ENCODE measurements at places on chromosomes 2 and 18. TPM values are rescaled to one million over a fixed set of nuclear protein-coding genes. Genes with fewer than 3 reads are reported as not detected.

PAX8 gene
- total RNA-seq: not detected

GAD1 gene
- 78.2 TPM for total RNA-seq

VIT gene
- not detected for total RNA-seq

ELP2 gene
- 79.2 TPM for total RNA-seq

OTOS gene
- not detected for total RNA-seq

ZNF407 gene
- 17.2 TPM for total RNA-seq

PARD6G gene
- 7.1 TPM for total RNA-seq

NEU4 gene
- total RNA-seq: 1.5 TPM

COL4A4 gene
- 0.74 TPM for total RNA-seq

STARD6 gene
- total RNA-seq: not detected

SYT4 gene
- total RNA-seq: 535 TPM

TAF4B gene
- 1.5 TPM for total RNA-seq

DNAH6 gene
- total RNA-seq: 3.4 TPM

INHBB gene
- 4.9 TPM for total RNA-seq

ROCK1 gene
- 36.9 TPM for total RNA-seq

VWC2L gene
- 3.2 TPM for total RNA-seq

DNAJC27 gene
- total RNA-seq: 8.9 TPM

TDRD15 gene
- not detected for total RNA-seq

RNU2-63P gene
- not detected for total RNA-seq

ITGAV gene
- 48.2 TPM for total RNA-seq

HRH4 gene
- not detected for total RNA-seq

TCF7L1 gene
- total RNA-seq: 0.98 TPM

RIT2 gene
- 16.0 TPM for total RNA-seq

CAPN14 gene
- total RNA-seq: 0.98 TPM

SUMO1 gene
- 105 TPM for total RNA-seq

SDC1 gene
- total RNA-seq: 4.9 TPM

ZC3H6 gene
- 24.8 TPM for total RNA-seq

XIRP2 gene
- total RNA-seq: 0.49 TPM

NAPG gene
- 45.5 TPM for total RNA-seq

ZSWIM2 gene
- total RNA-seq: 0.49 TPM

IL18R1 gene
- total RNA-seq: not detected

USP37 gene
- 32.5 TPM for total RNA-seq

SOCS6 gene
- 28.0 TPM for total RNA-seq

CABLES1 gene
- total RNA-seq: 3.2 TPM

CDK15 gene
- under 0.01 TPM for total RNA-seq

XDH gene
- not detected for total RNA-seq

CXCR4 gene
- 32.9 TPM for total RNA-seq

TEKT4 gene
- not detected for total RNA-seq

TRABD2A gene
- under 0.01 TPM for total RNA-seq

DUSP2 gene
- 4.2 TPM for total RNA-seq

MYO3B gene
- total RNA-seq: 0.25 TPM
